MV-4-11 (cell line): ENCODE measurements at places on chromosomes 7 and 10.

- no peak for DNase-seq
Measured at GRCh38 chr10:42646687-42647640, 8.6 kb upstream of the ZNF33B start.

- no peak for DNase-seq
Measured at GRCh38 chr10:50545846-50546245, 77.9 kb downstream of the SGMS1 start.

GRCh38 chr10:71068861-71069271 lies 143.5 kb upstream of the UNC5B start:
- no peak for DNase-seq

DNA sequence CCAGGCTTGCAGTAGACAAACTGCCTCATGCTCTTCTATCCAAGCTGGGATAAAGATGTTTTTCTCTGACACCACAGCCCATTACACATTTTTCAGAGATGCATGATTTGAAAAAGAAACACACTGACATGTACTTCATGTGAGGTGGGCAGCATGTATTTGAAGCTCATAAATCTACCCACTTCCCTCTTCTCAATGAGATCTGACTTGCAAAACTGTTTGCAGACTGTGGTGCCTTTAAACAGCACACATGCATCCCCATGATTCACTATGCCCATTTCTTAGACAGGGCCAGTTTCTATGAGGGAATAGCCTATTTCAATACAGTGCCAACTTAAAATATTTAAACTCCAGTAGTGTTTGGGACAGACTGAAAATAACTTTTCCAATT lies 109.8 kb downstream of the GLI3 start:
- no peak for DNase-seq

DNA sequence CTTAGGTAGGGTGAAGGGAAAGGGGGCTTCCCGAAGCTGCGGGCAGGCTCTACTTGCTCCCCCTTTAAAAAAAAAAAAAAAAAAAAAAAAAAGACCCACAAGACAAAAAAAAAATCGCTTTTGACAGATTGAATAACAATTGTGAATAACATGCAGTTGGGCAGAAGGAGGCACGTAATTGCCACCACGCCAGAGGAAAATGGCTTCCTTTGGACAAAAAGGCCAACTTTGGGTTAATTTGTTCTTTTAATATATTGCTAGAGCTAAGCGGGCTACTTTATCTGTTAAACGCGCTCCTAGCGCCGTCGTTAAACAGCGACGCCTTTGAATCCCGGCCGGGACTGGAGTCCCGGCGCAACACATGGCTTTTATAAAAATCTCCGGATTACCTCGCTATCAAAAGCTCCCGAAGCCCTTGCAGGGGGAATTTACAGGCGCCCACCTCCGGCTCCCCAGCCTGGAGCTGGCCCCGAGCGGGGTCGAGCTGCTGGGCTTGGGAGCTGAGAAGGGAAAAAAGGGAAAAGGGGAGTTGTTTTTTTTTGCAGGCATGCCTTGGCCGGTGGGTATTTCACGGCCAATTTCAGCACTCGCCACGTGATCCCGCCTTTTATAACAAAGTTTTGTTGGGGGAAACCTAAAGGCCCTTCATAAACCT lies 1.2 kb downstream of the HOXA11 start:
- no peak for DNase-seq

DNA sequence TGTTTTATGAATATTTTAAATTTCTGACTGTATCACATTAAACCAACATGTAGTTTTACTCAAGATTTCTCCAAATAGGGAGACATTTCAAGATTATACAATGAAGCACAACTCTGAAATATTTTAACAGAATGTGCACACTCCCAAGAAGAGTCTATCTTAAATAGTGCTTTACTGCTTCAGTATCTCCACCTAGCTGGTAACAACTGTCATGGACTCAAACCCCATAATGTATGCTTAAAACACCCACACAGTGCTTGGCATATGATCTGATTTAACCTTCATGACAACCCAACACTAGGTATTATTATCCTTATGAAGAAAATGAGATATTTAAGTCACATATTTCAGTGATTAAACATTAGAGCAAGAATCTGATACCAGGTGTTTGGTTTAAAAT lies 45.9 kb downstream of the ASZ1 start:
- DNase-seq: no peak

DNA sequence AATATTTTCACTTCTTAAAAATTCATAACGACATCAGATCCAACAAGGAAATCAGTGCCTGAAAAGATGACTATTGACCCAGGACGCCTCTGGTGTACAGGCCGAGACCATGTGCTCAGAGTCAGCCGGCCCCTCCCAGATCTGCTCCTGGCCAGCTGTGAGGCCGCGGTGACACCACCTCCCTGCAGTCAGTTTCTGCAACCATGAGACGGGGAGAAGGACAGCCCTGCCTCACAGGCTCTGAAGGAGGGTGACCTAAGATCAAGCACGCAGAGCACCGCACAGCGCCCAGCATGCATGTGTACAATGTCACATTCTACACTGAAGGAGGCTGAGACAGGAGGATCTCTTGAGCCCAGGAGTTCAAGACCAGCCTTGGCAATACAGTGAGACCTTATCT lies 2.6 kb upstream of the GPER1 start:
- no peak for DNase-seq

DNA sequence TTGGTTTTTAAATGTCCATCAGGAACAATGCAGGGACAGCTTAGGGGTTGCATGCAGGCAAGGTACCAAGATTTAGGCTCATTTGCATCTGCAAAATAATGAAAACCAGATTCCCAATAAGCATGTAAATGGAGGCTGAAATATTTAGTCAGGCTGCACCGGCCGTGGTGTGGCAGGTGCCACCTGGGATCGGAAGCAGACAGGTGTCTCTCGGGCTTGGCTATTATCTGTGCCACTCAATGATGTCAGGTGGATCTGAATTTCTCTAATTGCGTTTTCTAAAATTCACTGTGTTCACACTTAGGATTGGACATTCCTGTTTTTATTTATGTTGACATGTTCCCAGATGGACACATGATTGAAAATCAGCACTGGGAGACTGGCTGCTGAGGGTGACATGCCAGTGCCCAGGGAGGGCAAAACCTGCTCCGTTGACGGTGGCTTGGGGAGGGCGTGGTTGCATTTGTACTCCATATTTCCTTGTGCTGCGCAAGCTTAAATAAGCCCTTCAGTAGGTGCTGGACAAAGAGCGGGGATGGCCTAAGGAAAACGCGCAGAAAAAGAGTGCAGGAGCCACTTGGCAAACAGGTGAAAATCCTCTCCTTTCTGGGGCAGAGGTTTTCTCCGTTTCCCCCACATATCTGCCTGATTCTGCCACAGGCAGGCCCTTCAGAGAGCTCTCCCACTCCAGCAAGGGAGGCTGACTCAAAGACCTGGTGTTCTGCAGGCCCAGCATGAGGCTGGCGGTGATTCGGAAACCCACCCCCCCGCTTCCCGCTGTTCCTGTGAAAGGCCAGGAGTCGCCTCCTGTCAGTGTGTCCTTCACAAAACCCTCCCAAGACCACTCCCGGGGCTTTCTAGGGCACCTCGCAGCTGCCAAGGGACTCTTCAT lies 142.5 kb downstream of the WDR37 start:
- no peak for DNase-seq

DNA sequence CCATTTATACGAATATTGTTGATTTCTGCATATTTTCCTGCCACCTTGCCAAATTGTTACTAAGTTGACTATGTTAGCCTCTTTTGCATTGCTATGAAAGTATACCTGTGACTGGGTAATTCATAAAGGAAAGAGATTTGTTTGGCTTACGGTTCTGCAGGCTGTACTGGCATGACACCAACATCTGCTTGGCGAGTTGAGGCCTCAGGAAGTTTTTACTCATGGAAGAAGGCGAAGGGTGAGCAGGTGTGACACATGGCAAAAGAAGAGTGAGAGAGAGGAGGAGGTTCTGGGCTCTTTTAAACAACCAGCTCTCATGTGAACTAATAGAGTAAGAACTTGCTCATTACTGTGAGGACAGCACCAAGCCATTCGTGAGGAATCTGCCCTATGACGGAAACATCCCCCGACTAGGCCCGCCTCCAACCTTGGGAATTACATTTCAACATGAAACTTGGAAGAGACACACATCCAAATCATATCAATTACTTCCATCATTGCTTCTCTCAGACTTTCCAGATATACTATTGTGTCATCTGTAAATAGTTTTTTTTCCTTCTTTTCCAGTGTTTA lies 8.4 kb downstream of the RALA start:
- DNase-seq: no peak

DNA sequence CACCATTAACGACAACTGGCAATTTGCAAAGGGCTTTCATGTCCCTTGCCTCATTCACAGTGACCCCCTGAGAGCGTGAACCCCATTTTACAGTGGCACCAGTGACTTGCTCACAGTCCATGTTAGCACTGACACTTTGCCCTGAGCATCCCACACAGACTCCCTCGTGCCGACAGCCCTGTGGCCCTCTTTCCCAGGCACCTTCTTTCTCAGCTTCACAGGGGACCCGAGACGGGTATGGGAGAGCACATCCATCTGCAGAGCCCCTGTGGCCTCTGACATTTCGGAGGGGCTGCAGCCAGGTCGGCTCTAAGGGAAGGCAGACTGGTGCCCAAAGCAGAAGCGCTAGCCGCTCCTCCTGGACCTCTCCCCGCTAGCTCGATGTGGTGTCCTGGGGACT lies 10.8 kb downstream of the LOXL4 start:
- DNase-seq: no peak

DNA sequence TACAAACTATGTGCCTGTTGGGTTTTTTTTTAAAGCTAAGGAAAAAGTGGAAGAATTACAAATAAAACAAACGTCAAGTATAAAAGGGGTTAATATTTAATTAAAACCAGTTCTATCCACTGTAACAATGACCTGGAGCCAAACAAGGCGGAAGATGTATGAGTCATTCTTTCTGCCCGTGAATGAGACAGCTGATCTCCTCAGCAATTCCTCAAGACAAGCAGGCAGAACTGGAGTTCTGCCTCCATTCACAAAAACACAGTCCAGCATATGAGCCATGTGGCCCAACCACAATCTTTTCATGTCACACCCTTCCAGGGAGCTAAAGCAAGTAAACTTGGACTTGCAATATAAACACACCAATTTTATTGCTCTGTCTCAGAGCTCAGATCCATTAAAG lies 8.4 kb downstream of the ETV1 start:
- no peak for DNase-seq

- no peak for DNase-seq
Measured at GRCh38 chr10:12269056-12269455, 73.1 kb downstream of the CDC123 start.

DNA sequence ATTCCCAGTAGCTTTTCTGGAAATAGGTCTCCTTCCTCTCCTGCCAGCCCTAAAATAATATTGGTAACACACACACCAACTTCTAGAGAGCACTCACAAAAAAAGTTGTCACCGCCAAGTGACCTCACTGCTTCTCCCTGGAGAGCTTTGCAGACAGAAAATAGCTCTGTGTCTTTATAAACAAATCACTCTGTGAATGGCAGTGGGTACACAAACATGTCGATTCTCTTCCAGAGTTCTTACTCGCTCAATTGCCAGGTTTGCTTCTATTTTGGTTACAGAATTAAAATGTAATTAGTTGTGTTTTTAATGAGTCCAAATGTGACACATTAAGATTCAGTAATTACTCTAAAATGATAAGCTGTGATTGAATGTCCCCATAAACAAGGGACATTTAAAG lies 649.2 kb upstream of the C7orf33 start:
- DNase-seq: no peak

DNA sequence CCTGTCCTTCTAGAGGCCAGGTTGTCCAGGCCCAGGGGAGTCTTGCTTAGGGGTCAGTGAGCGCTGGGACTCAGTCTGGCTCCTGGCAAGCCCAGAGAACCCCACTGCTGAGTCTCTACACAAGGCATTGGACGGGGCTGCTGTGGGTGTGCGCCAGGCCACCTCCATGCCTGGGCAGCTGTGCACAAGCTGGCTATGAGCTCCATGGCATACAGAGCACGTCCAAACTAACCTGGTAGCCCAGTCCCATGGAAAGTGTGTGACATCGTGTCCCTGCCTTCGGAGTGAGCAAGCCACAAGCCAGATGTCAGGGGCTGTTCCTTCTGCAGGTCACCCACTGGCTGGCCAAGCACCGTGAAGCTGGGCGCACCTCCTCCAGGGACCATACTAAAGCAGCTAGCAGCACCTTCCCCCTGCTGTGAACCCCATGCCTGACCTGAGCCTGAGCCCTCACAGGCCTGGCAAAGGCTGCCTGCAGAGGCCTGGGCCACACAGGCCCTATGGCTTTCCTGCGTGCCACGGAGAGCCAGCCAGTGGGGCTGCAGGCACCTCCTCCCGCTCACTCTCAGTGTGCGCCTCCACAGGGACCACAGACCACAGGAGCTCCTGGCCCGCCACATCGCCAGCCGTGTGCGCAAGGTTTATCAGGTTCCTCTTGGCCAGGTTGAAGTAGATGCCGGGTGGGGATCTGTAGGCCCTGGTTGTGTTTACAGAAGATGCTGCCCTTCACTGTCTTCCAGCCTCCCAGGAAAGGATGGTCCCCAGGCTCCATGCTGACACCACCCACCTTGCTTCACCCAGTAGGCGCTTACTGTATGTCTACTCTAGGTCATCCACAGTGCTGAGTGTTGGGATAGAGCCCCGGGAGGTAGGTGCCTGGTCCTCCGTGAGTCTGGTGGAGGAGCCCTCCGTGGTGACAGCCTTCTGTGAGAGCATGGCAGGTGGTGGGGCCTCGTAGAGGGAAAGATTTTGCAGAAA lies 219.7 kb downstream of the EBF3 start:
- no peak for DNase-seq

- no peak for DNase-seq
Measured at GRCh38 chr7:146492017-146492416, 375.4 kb downstream of the CNTNAP2 start.

GRCh38 chr7:121279060-121279620 lies 49.7 kb upstream of the WNT16 start:
- DNase-seq: no peak

- DNase-seq: no peak
Measured at GRCh38 chr7:2195400-2196246, 37.1 kb downstream of the MAD1L1 start.

GRCh38 chr10:35422228-35422627 lies 85.9 kb downstream of the CCNY start:
- DNase-seq: no peak

DNA sequence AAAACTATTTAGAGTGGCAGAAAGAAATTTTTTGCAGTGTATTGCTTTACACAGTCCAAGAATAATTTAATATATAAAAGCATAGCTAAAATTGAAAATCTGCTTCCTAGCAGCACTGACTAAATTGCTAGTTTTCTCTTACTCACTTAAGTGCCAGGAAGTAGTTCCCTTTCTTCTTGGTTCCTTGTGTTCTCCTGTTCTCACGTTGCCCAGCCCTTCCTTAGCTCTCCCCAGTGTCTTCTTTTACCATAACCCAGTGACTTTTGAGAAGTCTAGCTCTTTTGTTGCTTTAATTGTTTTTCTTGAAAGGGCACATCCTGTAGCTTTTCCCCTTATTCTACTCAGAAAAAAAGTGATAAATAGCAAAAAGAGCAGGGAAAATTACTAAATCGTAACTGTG lies 215.5 kb downstream of the THSD7A start:
- no peak for DNase-seq

GRCh38 chr7:5532536-5533335 lies 109.1 kb upstream of the TNRC18 start:
- DNase-seq: peak; percentile 81
